GM10248 (cell line): ENCODE measurements at places on chromosomes 6 and 20.

DNA sequence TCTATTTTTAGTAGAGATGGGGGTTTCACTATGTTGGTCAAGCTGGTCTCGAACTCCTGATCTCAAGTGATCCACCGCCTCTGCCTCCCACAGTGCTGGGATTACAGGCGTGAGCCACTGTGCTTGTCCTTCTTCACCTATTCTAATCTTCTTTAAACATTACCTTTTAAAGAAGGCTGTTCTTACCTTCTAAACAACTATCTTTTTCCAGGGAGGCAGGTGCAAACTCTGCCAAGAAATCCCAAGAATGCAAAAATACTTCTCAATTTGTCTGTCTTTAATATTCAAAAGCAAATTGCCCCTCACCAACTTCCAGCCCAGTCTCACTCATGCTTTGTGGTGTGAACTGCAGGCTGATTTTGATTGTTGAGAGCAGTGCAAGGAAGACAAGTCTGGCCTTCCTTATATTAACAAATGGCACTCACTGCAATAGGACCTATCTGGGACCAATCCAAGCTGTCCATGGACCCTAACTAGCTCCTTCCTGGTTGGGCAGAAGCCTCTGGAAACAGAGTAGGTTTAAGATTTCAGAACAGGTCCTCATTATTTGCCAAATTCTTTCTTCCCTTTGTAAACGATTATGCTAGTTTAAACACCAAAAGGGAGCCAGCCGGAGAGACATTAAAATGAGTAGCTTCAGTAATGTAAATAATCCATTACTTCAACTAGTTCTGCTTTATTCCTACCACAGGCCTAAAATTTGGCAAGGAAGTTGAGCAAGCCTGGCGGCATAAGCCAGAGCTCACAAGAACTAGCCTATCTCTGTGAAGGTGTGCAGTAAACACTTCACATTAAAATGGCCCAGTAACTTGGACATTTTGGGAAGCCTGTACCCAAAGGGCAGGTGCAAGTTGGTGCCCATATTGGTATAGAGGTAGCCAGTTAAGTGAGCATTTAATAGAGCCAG is 1.6 kb downstream of the SCAND1 start:
- no peak for DNase-seq

GRCh38 chr6:44000164-44000842 is 126.9 kb downstream of the MRPL14 start:
- DNase-seq = peak; percentile 70

- DNase-seq = no peak
Measured at GRCh38 chr20:14582855-14583254, 245.4 kb upstream of the FLRT3 start.

DNA sequence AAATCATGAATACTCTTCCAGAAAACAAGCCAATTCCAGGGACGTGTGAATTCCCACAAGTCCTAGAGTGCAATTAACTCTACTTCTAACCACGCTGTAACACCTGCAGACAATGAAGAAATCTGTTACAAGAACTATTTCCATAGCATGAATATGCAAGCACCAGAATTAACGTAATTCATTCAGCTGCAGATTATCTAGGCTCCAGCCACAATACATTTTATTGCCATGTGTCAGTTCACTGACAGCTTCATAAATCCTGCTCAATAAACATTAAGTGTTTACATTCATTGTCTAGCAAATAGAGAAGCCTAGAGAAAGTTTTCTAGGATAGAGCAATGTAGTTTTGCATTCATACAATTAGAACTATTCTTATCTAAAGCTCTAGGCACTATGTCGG is 1348.5 kb downstream of the GRIK2 start:
- no peak for DNase-seq

- no peak for DNase-seq
Measured at GRCh38 chr20:47276851-47277534, 79.5 kb downstream of the ZMYND8 start.

- DNase-seq = no peak
Measured at GRCh38 chr6:151034825-151035781, 169.6 kb downstream of the MTHFD1L start.

DNA sequence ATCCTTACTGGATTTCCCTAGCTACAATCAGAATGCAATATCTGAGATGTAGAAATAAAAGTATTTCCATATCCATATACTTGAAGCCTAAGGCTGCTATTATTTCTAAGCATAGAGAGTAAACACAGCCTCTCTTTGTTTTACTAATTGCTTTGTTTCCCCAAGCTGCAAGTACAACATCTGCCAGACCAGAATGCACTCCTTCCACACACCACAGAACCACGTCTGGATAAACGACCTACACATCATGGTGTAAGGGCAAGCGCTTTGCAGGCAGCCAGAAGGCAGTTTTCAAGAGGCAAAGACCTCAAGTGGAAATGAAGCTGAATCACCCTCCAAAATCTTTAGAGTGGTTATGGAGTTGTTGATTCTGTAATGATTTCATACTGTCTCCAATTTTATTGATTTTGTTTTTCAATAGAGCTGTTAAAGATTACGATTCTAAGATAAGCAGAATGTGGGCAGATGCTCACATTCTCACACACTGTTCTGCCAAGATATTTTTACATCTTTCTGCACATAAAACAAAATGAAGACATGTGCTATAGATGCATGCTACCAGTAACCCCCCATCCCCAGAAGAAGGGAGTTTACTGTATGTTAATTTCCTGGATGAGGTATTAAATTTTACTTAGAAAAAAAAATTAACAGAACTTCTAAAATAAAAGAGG is 88.8 kb downstream of the THEMIS start:
- no peak for DNase-seq

DNA sequence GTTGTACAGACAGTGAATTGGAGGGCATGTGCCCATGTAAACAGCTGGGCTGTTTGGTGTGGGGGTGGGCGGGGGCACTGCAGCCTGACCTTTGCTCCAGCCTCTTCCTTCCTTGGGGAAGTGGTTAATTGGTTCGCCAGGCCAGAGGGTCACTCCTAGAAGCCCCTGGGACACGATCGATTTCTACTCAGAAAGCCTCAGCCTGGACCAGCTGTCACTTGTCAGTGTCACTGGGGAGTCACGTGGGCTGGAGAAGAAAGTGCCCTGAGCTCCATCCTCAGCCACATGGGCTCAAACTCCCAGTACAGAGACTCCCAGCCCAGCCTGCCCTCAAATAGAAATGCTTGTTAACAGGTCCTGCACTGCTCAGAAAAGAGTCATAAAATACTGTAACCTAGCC is 423.8 kb upstream of the SULF2 start:
- DNase-seq = no peak

DNA sequence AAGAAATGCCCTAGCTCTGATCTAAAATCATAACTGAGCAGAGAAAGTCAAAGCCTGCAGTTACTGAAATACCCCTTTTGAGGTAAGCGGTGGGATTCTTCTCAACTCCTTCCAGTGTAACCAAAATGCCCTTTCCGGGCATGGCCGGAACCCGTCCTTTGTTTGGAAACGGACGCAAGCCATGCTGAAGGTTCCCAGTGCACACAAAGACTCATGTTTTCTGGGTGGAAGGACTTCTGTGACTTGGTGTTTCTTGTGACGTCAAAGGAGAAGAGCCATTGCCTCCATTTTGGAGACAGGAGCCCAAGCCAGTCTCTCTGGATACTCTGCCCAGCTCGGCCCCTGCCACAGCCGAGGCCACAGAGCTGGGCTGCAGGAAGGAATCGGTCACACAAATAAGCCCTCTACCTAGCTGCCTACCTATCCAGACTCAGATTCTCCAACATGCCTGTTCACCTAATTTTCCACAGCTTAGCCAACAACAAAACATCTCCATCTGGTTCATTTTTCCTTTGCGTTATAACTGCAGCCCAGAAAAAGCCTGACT is 182.8 kb downstream of the TBXT start:
- no peak for DNase-seq

DNA sequence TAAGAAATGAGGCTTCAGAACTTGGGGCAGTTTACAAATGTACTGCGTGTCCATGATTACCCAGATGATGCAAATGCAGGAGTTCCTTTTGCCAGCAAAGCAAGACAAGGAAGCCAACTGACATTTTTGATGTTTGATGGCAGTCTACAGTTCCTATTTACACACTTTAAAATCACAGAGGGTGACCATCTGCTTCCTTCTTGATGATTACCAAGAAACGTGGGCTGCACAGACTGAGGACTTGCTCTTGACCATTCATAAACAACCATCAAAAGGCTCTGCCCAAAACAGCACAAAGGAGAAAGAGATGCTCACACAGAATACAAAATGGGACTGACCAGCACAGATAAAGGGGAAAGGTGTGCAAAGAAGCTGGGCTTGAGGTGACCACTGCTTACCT is 79.8 kb upstream of the TRAF3IP2 start:
- DNase-seq = no peak

- DNase-seq = no peak
Measured at GRCh38 chr20:5180421-5180820, 53.6 kb downstream of the CDS2 start.

GRCh38 chr6:157574851-157575424 is 193.9 kb downstream of the ZDHHC14 start:
- DNase-seq = no peak

DNA sequence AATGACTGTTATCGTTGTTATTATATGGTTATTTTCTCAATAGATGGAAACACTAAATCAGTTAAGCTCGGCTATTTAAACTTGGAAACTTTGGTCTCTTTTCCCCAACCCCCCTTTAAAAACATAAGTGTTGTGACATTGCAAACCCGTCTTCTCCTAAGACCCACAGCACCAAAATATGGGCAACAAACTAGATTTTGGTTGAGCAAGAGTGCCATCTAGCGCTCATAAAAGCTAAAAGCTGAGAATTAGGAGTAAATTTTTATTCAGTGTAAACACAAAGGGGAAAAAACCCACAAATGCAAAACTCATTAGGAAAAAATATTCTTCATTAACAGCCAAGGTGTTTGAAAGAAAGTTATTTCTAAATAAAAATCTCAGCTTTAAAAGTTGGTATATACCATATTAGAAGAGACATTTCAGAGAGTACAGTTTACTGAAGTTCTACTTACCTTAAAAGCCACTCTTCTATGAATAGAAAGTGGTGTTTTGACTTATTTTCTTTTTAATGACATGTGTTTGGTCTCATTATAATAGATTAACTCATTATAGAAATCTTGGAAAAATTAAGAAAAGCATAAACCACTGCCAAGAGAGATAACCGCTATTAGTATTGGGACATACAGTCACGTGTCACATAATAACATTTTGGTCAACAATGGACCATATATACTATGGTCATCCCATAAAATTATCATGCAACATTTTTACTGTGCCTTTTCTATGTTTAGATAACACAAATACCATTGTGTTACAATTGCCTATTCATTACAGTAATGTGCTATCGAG is 21.1 kb downstream of the SESN1 start:
- DNase-seq = peak; percentile 39

DNA sequence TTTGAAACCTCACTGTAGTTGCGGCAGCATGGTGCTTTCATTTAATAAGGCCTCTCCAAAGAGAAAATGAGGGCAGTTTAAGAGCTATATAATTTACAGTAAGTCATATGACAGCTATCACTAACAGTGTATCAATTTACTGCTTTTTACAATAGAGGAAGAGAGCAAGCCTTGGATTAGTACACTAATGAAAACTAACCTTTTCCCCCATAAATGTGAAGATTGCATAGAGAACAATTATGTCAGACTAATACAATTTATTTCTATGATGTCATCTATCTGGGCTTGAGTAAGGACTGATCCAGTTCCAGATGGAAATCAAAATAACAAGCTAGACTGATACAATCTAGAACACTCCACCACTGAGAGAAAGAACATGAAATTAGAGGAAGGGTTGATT is 78.1 kb upstream of the FAM83B start:
- DNase-seq = no peak

DNA sequence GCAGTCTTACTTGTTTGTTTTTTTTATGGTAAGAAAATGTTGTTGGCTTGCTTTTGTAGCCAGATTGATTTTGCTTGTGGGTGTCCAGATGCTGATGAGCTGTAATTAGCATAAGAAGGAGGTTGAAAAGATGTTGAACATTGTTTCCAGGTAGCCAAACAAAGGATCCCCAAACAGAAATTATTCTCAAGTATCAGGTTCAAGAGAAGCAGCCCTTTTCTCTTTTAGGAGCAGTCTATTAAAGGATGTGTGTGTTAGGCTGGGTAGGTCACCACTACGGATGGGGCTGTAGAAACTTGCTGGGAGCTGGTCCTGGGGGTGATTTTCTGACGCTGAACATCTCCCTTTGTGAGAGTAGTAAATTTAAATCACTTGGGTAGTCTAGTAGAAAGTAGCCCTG is 86.9 kb upstream of the VSTM2L start:
- no peak for DNase-seq

DNA sequence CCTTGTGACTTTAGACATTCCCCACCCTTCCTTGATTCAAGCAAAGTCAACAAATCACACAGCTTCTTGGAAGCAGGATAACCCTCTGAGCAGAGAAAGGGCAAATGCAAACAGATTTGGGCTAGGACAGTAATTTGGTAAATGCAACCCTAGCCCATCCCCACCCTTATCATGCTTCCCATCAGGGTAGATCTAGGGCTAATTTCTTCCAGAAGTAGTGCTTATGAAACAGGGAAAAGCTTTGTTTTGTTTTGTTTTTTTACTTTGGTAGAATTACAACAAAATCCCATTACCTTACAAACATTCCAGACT is 525.1 kb upstream of the NOX3 start:
- DNase-seq = no peak

- no peak for DNase-seq
Measured at GRCh38 chr6:32290886-32291450, 67.1 kb upstream of the NOTCH4 start.

GRCh38 chr6:163182696-163183095 is 231.8 kb upstream of the QKI start:
- no peak for DNase-seq

DNA sequence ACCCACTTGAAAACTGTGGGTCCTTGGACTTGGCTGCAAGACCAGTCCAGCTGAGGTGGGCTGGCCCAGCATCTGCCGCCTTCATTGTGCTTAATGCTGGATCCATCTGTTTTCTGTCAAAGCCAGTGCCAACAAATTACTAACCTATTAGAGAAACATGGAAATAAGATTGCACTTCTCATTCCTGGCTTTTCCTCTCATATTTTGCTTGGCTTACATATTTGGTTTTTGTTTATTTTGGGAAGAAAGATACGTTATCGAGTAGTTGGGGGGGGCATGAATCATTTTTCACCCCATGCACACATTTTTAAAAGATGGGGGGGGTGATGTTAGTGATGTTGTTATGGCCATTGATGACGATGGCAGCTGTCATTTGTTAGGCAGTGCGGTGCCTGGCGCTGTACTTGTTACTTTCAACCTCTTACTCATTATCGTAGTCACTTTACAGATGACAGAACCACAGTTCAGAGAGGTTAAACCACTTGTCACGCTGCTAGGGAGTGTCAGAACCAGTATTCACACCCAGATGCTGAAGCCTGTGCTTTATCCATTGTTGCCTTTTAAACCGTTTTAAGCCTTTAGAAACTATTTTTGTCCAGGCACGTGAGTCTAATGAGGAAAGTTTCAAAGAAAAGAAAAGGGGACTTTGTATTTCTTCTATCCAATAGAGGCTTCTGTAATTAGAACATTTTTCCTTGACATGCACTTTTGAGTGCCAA is 180.0 kb downstream of the TMEM242 start:
- no peak for DNase-seq
